ENCODE measurements at places on chromosomes 1 and 21.

DNA sequence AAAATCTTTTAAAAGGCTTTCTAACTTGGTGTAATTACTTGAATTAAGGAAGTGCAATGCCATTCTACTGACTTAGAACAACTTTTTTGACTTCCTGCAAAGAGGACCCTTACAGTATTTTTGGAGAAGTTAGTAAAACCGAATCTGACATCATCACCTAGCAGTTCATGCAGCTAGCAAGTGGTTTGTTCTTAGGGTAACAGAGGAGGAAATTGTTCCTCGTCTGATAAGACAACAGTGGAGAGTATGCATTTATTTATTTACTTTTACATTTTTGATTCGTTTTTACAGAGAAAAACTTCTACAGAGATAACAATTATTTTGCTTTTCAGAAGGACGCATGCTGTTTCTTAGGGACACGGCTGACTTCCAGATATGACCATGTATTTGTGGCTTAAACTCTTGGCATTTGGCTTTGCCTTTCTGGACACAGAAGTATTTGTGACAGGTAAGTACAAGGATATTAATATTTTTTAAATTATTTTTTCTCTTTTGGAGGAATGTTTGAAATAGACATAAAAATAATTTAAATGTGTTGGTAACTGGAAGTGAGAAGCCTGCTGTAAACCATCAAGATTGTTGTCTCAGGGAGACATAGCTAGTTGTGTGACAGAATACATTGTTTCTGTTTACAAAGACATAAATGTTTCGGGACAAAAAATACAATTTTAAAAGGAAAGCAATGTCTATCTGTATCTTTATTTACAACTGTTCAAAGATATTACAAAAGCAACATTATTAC is at the start of gene PTPRC:
PTPRC (plus strand) TSS at position 147 of the 742 bp plus-strand sequence; CDS start at position 376, 229 bp downstream.
- DNase-seq: no peak

GRCh38 chr1:205519541-205520131 is 15.2 kb downstream of the CDK18 start:
- DNase-seq: no peak

- DNase-seq: no peak
Observed at GRCh38 chr1:7036386-7036785, 251.1 kb downstream of the CAMTA1 start.

DNA sequence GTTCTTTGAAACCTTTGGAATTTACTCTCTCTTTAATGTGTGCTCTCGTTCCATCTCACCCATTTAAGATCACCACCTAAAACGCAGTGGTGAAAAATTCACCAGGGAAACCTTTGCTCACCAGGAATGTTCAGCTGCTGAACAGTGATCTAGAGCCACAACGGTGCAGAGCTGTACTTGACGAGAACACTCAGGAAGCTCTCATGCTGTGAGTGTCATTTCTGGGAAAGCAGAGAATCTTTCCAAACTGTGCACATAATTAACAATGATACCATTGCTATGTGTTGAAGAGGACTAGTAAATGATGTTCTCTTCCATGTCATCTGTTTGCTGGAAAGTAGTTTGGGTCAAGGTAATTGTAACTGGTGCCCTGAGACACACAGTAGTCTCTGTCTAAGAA is 117.1 kb downstream of the ZZZ3 start:
- no peak for DNase-seq

Measured in stimulated activated CD4-positive, alpha-beta T cell treated with anti-CD3 and anti-CD28 coated beads, Interleukin-4, amount 100 ng/mL, for 4 hours (primary cell).